Fibroblast of skin of right quadriceps (primary cell): ENCODE measurements at places on chromosomes 3 and 15.

DNA sequence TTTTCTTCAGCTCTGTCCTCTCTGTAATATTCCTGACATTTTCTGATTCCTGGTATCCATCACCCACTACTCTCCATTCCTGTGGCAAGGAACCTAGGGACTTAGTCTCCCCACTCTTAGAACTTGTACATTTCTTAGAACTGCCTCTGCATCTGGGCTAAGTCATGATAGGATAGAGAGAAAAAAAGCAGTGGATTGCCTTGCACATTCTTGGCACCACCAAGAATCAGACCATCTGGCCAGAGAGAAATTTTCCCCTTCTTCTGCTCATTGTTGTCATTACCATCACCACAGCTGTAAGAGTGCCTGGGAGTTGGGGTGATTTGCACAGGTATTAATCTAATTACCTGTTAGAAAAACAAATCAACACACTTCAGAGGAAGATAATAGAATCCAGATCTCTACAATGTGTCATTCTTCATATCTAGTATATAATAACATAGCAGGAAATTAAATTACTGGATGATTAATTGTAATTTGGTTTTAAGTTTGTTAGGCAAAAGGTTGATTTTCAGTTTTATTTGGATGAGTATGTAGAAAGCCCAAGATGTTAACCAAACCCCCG lies 264.8 kb upstream of the ZPLD1 start:
- DNase-seq, result no peak

GRCh38 chr3:78659386-78659987 lies 1108.3 kb downstream of the ROBO1 start:
- DNase-seq, result peak; percentile 32

GRCh38 chr3:185852635-185853034 lies 27.8 kb upstream of the IGF2BP2 start:
- DNase-seq, result peak; percentile 25

DNA sequence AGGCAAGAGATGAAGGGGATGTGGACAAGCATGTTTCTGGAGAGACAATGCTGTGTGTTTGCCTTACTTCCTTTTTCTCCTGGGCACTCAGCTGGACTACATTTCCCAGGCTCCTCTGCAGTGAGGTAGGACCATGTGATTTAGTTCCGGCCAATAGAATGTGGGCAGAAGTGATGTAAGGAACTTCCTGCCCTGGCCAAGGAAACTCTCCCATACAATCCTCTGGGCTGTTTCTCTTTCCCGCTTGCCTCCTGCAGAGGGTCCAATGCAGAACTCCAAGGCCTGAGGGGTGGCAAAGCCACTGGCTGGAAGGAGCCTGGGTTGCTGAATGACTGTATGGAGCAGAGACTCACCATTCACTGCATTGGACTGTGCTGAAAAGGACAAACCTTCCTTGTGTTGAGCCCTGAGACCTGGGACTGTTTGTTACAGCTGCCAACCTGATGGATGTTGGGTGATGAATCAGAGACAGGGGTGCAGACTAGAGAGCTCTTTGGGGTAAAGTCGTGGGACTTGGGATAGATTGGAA lies 82.7 kb upstream of the SLC6A6 start:
- peak; percentile 61 for DNase-seq

- no peak for DNase-seq
Measured at GRCh38 chr3:135090020-135090717, 295.1 kb downstream of the EPHB1 start.
